ENCODE measurements at places on chromosomes 3 and 15.

DNA sequence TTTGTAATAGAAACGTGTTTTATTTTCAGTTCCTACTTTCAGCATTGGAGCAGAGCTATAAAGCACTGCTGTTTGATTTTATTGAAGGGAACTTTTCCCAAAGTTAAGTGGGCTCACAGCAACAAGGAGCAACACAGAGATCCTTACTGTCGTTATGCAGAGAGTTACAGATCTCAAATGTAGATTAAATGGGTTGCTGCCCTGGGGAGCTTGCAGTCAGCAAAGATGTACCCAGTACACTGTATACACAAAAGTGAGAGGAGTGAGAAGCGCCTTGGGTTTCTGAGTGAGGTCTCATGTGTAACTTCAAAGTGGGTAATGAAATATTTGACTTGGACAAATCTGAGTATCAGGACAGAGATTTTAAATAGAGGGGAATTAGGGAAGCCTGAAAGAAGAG, 47.7 kb downstream of the MED12L start:
- DNase-seq: no peak

DNA sequence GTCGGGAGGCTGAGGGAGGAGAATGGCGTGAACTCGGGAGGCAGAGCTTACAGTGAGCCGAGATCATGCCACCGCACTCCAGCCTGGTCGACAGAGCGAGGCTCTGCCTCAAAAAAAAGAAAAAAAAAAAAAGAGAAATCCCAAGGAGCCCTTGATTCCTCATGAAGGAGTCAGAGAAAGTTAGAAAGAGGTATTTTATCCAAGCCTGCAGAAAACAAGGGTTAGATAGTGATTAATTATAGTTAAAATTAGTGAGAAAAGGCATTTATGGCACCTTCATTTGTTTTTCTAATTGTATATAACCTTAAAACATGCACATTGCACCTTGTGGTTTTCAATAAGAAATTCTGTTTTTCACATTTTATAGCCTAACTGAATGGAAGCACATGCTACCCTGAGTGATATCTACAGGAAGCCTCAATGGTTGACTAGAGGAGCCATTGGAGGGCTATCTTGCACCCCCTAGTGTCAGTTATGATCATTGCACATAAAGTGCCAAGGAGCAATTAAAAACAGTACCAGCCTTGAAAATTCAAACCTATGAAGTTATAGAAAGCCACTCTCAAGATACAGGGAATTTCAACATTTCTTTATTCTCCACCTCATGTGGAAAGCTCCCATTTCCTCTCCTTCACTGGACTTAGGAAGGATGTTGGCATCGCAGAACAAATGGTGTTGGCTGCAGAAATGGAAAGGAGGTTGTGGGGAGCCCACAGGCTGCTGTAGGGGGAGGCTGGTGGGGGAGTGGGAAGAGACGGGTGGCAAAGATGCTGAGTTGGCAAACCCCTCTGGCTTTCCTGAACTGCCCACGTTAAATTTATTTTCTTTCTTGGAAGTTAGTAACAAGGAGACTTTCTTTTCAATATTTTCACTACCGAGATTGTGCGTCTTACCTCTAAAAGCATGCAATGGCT, 48.5 kb downstream of the ITGA11 start:
- DNase-seq: no peak

GRCh38 chr3:108287146-108287545, 9.2 kb upstream of the HHLA2 start:
- DNase-seq: no peak

GRCh38 chr3:72458375-72458774, 389.9 kb downstream of the SHQ1 start:
- no peak for DNase-seq

GRCh38 chr3:53222183-53222901, 33.5 kb downstream of the TKT start:
- no peak for DNase-seq

GRCh38 chr15:66761726-66762595, 59.9 kb downstream of the SMAD6 start:
- no peak for DNase-seq

GRCh38 chr3:10524799-10525301, 19.5 kb upstream of the ATP2B2 start:
- DNase-seq: no peak

DNA sequence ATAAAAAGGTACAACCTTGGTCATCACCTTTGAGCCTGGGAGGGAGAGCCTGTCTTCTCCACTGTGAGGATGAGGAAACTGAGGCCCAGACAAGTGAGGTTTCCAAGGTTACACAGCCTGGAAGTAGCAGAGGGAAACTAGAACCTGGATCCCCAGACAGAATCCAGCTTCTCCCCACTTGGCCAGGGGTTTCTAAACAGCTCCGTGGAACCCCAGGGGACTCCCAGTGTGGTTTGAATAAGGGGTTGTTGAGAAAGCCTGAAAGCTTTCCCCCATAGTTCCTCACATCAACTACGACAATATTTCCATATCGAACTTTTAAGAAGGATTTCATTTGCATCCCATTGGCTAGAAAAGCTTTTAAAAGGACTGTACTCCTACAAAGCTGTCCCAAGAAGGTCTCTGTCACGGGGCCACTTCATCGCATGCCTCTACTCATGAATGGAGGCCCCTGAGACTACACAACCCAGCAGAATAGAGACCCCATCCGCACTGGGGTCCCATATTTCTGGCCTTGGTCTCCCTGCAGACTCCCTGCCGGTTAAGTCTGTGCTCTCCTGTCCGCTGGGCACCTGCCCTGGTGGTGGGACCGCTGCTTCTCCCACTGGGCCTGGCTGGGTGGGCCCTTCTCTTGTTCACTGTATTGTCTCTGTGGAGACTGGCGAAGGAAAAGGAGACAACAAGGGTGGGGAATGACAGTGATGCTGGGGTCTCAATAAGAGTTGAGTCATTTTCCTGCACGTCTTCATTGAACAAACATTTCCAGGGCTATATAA, 178.5 kb downstream of the SMAD6 start:
- no peak for DNase-seq

DNA sequence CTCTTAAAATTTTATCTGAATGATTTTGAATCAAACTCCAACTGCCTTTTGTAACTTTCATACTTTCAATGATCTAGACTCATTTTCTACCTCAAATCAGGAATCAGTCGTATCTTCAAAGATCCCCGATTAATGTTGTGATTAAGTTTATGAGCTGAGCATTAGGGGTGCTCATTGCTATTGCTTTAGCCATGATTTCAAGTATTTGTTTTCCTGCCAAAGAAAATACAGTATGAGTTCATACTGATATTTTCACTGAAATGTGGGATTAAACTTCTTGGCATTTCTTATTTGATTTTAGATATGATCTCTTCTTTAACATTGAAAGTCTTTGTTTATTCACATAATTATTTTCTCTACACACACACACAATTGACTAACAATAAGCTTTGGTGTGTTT, 785.6 kb downstream of the NTRK3 start:
- no peak for DNase-seq

DNA sequence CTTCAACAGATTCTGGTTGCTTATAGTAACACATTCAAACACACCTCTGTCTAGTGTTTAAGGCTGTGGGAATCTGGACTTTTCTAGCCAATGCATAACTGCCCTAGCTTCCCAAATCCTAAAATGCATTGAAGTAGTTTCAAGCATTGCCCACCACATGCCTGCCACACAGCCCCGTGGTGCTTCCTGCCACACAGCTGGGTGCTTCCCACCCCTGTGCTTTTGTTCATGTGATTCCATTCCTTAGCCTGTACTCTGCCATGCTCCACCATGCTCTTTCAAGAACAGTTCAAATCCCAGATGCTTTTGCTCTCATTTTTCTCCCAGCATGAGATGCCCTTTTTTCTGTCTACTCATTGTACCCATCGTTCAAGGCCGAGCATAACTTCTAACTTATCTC, 2.3 kb upstream of the CMC1 start:
- DNase-seq: no peak
